Activated naive CD8-positive, alpha-beta T cell treated with anti-CD3 and anti-CD28 coated beads for 36 hours (primary cell): ENCODE measurements at places on chromosomes 13 and 19.

DNA sequence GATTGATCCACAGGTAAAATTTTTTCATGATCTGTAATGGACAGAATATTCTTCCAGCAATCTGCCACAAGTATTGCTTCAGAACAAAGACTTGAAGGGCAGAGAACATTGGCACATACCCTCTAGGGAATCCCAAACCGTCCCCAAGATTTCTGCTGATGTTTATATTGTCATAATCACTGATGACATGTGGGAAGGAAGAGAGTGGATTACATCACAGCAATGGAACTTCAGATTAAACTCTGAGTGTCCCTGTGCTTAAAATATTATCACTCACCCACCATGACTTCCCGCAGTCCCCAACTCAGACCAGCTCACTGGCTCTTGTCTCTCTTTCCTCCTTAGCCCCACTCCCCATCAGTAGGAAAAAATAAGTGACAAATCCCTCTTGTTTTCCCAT lies 8.5 kb upstream of the TPT1 start:
- H3K36me3 ChIP-seq = peaks cover 16% of the 10 kb centered on the region
- no peak overlapping the region for H3K27ac ChIP-seq
- H3K4me1 ChIP-seq = peaks cover 5% of the 10 kb centered on the region
- DNase-seq = no peak
- no peak overlapping the region for H3K4me3 ChIP-seq
- H3K27me3 ChIP-seq = no peaks in the 10 kb centered on the region

GRCh38 chr13:89932902-89933301 lies 1414.6 kb upstream of the MIR17HG start:
- no peaks in the 10 kb centered on the region for H3K4me1 ChIP-seq
- no peaks in the 10 kb centered on the region for H3K27me3 ChIP-seq
- no peaks in the 10 kb centered on the region for H3K36me3 ChIP-seq
- DNase-seq = no peak

GRCh38 chr13:113322043-113322461 lies 25.0 kb downstream of the LAMP1 start:
- H3K4me1 ChIP-seq = no peaks in the 10 kb centered on the region
- no peak overlapping the region for H3K4me3 ChIP-seq
- no peak overlapping the region for H3K27ac ChIP-seq
- peaks cover 21% of the 10 kb centered on the region for H3K36me3 ChIP-seq
- DNase-seq = no peak

DNA sequence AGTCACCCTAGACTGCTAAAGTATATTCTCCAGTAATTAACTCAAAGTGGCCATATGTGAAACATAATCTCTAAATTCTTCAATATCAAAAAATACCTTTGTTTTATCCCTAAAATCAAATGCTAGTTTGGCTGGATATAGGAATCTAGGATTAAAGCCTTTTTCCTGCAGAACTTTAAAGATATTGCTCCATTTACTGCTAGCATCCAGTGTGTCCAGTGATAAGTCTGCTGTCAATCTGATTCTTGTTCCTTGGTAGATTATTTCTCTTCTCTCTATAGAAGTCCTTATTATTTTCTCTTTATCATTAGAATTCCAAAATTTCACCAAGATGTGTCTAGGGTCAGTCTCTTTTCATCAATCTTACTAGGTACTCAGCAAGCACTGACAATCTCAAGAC lies 384.6 kb downstream of the FGF14 start:
- no peaks in the 10 kb centered on the region for H3K4me1 ChIP-seq
- no peaks in the 10 kb centered on the region for H3K36me3 ChIP-seq

- no peaks in the 10 kb centered on the region for H3K36me3 ChIP-seq
- H3K27ac ChIP-seq = no peak overlapping the region
- peaks cover 24% of the 10 kb centered on the region for H3K27me3 ChIP-seq
- H3K4me3 ChIP-seq = no peak overlapping the region
- DNase-seq = no peak
Observed at GRCh38 chr13:34751492-34751891, 190.6 kb upstream of the NBEA start.

- H3K4me1 ChIP-seq = no peaks in the 10 kb centered on the region
- H3K27ac ChIP-seq = no peak overlapping the region
- no peaks in the 10 kb centered on the region for H3K27me3 ChIP-seq
- H3K4me3 ChIP-seq = no peak overlapping the region
- no peak for DNase-seq
Observed at GRCh38 chr13:58994777-58995176, 1169.0 kb downstream of the DIAPH3 start.

DNA sequence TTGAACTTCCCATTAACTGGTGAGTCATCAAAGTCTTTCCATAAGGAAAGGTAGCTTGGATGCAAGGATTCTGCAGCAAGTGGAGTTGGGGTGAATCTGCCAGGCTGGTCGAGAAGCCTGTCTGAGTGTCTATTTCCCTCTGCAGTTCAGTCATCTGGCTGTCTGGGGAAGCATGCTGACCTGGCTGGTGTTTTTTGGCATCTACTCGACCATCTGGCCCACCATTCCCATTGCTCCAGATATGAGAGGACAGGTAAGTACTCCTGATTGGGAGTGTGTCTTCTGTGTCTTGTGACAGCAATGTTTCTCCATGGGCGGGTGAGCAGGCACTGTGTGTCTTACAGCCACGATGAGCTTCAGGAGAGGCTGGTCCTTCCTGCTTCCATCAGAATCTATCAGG lies 189.7 kb downstream of the SHISA2 start:
- H3K4me1 ChIP-seq = no peaks in the 10 kb centered on the region
- no peaks in the 10 kb centered on the region for H3K36me3 ChIP-seq
- no peak overlapping the region for H3K27ac ChIP-seq
- DNase-seq = no peak

DNA sequence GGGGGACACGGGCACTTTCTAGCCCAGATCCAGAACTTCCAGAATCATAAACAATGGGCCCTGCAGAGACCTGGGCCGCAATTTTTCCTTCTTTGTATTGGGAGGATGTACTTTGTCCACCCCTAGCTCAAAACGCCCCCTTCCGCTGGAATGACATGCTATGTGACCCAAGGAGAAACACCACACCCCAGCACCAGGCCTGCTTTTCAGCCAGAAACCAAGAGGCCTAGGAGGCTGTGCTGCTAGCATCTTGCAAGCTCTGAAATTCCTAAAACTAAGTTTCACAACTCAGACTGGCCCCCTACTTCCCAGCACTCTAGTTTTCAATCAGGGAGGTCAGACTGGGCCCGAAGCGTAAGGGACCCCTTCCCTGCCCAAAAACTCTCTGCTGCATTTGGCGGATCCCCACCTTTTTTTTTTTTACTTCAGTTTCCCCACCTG lies 538 bp downstream of the LSM4 start:
- H3K27me3 ChIP-seq = no peaks in the 10 kb centered on the region
- peak overlapping the region; percentile 95 for H3K4me3 ChIP-seq
- peak overlapping the region; percentile 96 for H3K27ac ChIP-seq
- peak; percentile 50 for DNase-seq
- H3K4me1 ChIP-seq = peaks cover 51% of the 10 kb centered on the region
- H3K36me3 ChIP-seq = peaks cover 43% of the 10 kb centered on the region

- no peaks in the 10 kb centered on the region for H3K27me3 ChIP-seq
- H3K4me1 ChIP-seq = peaks cover 2% of the 10 kb centered on the region
- DNase-seq = no peak
- no peak overlapping the region for H3K27ac ChIP-seq
- H3K4me3 ChIP-seq = no peak overlapping the region
- H3K36me3 ChIP-seq = peaks cover 100% of the 10 kb centered on the region
Observed at GRCh38 chr19:58243351-58243750, 14.6 kb downstream of the ZNF544 start.

- no peaks in the 10 kb centered on the region for H3K36me3 ChIP-seq
- H3K27ac ChIP-seq = no peak overlapping the region
- H3K4me3 ChIP-seq = no peak overlapping the region
- H3K4me1 ChIP-seq = no peaks in the 10 kb centered on the region
- no peak for DNase-seq
- H3K27me3 ChIP-seq = no peaks in the 10 kb centered on the region
Observed at GRCh38 chr13:61136093-61136492, 279.6 kb downstream of the PCDH20 start.

DNA sequence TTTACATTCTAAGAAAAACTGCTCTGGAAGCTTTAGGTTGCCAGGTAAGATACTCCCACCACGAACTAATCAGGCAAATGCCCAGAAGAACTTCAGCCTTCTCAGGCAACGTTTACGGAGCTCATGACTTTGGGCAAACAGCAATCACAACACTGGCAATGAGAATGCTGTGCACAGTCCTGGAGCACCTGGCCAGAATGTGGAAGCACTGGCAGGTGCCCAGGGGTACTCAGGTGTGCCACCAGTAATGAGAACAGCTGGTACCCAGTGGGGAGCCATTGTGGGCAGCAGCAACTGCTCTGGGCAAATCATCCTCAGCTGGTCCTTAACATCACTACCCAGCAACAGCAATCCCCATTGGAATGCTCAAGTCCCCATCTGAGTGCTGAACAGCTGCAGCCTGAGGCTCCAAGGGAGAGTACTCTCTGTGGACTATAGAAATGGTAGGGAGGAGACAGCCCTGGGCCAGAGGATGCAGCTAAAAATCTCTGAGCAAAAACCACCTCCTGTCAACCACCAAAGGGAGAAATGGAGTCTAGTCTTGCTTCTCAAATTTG lies 210.0 kb downstream of the FOXO1 start:
- H3K27ac ChIP-seq = no peak overlapping the region
- no peaks in the 10 kb centered on the region for H3K27me3 ChIP-seq

GRCh38 chr19:32910874-32911273 lies 41.3 kb upstream of the SLC7A9 start:
- no peaks in the 10 kb centered on the region for H3K27me3 ChIP-seq
- H3K4me1 ChIP-seq = no peaks in the 10 kb centered on the region
- H3K36me3 ChIP-seq = peaks cover 25% of the 10 kb centered on the region
- H3K27ac ChIP-seq = no peak overlapping the region
- H3K4me3 ChIP-seq = no peak overlapping the region

GRCh38 chr13:107568181-107568580 lies 647.2 kb downstream of the LIG4 start:
- no peaks in the 10 kb centered on the region for H3K36me3 ChIP-seq
- H3K4me3 ChIP-seq = no peak overlapping the region
- no peaks in the 10 kb centered on the region for H3K27me3 ChIP-seq
- no peaks in the 10 kb centered on the region for H3K4me1 ChIP-seq
- no peak for DNase-seq

GRCh38 chr19:46552891-46553290 lies 48.2 kb upstream of the CALM3 start:
- no peaks in the 10 kb centered on the region for H3K4me1 ChIP-seq
- no peak for DNase-seq
- H3K4me3 ChIP-seq = no peak overlapping the region
- no peak overlapping the region for H3K27ac ChIP-seq
- H3K36me3 ChIP-seq = peaks cover 6% of the 10 kb centered on the region
- H3K27me3 ChIP-seq = peaks cover 11% of the 10 kb centered on the region

DNA sequence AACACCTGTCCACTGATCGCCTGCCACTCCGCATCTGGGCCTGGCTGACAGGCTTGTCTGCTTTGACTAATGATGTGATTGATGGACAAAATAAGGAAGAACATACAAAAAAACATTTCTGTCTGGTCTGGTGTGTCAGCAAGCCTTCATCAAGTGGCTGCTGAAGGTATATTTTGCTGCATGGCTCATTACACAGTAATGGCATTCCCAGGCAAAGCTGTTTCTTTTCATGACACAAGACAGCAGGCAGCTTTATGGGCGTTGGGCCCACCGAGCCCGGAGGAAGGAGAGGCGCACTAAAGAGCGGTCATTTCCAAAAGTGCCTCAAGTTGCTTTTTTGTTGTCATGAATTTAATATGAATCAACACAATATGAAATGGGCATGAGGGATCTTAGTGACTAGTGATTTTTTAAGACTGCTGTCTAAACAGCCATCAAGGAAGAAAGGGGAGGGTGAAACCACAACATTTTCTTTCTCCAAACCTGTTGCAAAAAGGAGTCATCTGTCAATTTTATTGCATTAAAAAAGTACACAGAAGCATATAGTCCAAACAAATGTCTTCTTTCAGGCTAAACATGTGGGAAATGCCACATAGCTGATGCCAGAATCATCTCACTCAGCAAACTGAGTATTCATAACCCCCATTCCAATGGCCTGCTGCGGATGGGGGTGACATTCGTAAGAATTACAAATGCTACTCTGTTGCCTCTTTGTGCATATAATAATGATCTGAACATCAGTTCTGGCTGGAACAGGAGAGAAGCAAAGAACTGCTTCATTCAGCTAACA lies 476.6 kb downstream of the ZNF536 start:
- H3K27me3 ChIP-seq = no peaks in the 10 kb centered on the region
- no peak overlapping the region for H3K4me3 ChIP-seq
- no peak overlapping the region for H3K27ac ChIP-seq
- no peaks in the 10 kb centered on the region for H3K4me1 ChIP-seq
- H3K36me3 ChIP-seq = no peaks in the 10 kb centered on the region

DNA sequence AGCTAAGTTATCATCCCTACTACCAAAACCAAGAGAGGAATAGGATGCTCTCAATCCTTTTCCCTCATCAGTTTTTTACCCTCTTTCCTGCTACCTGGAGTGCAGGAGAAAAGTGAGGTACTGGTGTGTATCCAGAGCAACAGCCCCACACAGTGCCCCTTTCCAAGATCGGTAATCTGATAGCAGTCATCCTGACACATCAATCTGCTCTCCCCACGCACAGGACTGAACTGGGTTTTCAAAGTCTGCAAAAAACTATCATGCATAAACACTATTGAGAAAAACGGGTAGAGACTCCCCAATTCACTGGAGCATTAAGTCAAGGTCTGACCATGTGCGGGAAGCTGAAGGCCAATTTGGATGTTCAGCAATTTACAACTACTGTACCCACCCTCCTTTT lies 284.8 kb downstream of the RBM26 start:
- no peak overlapping the region for H3K27ac ChIP-seq
- no peak overlapping the region for H3K4me3 ChIP-seq
- DNase-seq = no peak
- no peaks in the 10 kb centered on the region for H3K36me3 ChIP-seq

- peaks cover 3% of the 10 kb centered on the region for H3K4me1 ChIP-seq
- no peak for DNase-seq
- no peak overlapping the region for H3K4me3 ChIP-seq
- H3K36me3 ChIP-seq = peaks cover 36% of the 10 kb centered on the region
- no peaks in the 10 kb centered on the region for H3K27me3 ChIP-seq
- H3K27ac ChIP-seq = no peak overlapping the region
Observed at GRCh38 chr19:52946322-52947310, 16.1 kb downstream of the ZNF816 start.

GRCh38 chr19:38076337-38076736 lies 147.7 kb downstream of the DPF1 start:
- no peak overlapping the region for H3K4me3 ChIP-seq
- no peak for DNase-seq
- H3K27ac ChIP-seq = no peak overlapping the region
- peaks cover 9% of the 10 kb centered on the region for H3K36me3 ChIP-seq

GRCh38 chr13:50412046-50412617 lies 396.9 kb downstream of the KCNRG start:
- no peak overlapping the region for H3K4me3 ChIP-seq
- peaks cover 6% of the 10 kb centered on the region for H3K27me3 ChIP-seq
- no peak for DNase-seq
- H3K4me1 ChIP-seq = peaks cover 13% of the 10 kb centered on the region
